Fibroblast of mammary gland (primary cell): ENCODE measurements at places on chromosomes 2 and 18.

DNA sequence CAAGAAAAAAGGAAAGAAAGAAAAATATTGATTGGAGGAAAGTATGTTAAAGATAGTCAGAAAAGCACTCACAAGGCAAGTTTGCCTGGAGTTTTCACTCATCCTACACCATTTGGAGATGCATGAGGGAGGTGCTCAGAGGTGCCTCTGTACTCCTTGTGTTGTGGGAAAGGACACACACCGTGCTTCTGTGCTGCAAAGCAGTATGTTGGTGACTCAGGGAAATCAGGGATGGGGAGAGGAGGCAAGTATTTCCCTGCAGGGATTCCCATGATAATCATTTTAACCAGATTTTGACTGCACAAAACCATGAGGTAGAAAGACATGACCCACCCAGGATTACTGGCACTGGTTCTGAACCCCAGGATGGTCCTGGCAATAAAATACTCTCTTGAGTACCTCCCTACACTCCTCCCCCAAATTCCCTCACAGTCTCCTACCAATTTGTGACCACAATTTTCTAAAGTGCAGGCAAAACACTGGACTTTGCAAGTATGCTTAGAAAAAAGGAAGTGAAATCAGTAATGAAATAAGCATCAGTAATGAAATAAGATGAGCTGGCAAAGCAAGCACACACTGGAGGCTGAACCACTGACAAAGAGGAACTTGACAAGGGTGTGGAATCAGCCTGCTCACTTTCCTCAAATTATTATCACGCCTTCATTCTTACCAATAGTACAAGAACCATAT lies 155.5 kb upstream of the ACVR2A start:
- no peak for DNase-seq

GRCh38 chr2:185970148-185970852 lies 231.7 kb downstream of the FSIP2 start:
- DNase-seq = peak; percentile 20

GRCh38 chr2:70044290-70045040 lies 42.8 kb upstream of the PCBP1 start:
- DNase-seq = no peak

- DNase-seq = no peak
Measured at GRCh38 chr2:227783404-227784138, 30.1 kb upstream of the CCL20 start.

DNA sequence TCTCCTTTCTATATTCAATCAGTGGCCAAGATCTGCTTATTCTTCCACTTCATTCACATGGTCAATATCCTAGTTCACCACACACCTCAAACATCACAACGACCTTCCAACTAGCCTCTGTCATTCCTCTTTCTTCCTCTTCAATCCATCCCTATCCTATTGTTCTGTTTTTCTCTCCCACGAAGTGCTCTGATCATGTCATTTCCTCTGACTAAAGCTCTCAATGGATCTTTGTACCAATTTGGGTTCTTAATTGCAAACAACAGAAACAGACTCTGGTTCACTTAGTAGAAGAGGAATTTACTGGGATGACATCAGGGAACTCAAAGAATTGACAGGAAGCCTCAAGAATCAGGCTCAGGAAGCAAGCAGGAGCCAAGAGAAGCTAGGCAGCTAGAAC lies 23.5 kb downstream of the WNT10A start:
- no peak for DNase-seq

- peak; percentile 86 for DNase-seq
Measured at GRCh38 chr2:106575955-106576354, 88.8 kb downstream of the CD8B2 start.

GRCh38 chr2:234701421-234701820 lies 204.5 kb upstream of the ARL4C start:
- no peak for DNase-seq

- no peak for DNase-seq
Measured at GRCh38 chr2:84320940-84321339, 138.1 kb downstream of the SUCLG1 start.

DNA sequence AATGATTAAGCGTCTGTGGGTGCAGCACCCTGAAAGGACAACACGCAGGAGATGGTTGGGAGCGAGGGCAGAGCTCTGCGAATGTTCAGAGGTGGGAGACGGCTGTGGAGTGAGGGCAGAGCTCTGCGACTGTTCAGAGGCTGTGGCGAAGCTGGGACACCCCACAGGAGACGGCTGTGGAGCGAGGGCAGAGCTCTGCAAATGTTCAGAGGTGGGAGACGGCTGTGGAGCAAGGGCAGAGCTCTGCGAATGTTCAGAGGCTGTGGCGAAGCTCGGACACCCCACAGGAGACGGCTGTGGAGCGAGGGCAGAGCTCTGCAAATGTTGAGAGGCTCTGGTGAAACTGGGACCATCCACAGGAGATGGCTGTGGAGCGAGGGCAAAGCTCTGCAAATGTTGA lies 40.0 kb upstream of the SNTG2 start:
- DNase-seq = no peak

GRCh38 chr2:898319-898718 lies 52.3 kb upstream of the SNTG2 start:
- DNase-seq = no peak

DNA sequence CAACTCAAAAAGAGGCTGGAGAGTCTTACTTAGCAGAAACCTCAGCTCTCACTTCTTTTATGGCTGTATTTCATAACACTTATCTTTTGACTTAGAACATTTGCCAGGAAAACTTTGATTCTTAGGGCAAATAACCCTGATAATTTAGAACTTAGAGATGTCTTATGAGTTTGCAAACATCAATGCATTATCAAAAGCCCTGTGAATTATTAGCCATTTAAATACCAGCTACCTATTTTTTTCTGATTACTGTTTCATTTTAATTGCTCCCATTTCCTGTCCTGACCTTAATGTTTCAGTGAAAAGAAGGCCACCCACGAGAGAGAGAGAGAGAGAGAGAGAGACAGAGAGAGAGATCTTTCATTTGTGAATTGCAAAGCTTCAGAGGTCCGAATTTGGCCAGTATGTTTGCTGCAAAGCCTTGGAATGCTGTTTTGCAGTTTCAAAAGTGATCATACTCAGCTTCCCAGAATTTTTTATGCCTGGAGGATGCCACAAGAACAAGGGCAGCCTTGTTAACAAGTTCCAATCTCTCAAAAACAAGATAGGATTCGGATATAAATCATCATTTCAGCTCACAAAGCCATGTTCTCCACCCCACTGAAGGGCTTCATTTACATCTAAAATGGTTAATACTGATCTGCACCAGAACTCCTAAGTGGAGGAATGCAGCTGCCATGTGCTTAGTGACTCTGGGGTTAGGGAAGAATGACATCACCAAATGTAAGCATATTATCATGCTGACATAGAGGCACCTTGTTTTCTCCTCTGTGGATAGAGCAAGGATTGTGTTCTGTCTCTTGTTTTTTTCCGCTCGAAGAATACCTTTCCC lies 478.2 kb downstream of the ARHGAP15 start:
- DNase-seq = peak; percentile 2

DNA sequence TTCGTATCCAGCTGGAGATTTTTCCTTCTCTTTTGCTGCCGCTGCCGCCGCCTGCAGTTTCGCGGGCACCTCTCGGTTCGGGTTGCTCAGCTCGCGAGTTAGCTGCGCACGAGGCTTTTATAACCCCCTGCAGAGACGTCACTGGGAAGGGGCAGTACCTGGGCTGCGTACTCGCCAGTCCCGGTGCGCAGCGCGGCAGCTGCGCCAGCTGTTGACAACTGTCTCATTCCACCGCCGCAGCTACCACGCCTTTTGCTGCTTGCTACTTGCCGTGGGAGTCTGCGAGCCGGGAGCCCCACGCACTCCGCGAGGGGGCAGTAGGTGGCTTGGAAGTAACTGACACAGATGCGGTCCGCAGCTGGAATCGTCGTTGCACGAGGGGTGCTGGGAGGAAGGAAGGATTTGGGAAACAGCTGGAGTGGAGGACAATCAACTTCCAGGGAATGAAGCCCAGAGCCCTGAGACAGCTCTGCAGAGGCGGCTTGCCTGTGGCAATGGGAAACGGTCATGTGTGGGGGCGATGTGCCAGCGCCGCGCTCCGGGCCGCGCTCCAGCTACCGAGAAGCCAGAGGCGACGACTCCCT lies at the start of gene TACR1:
TACR1 (minus strand) TSS at position 93 of the 584 bp plus-strand sequence. CDS start 586 bp downstream, outside the sequence.
- peak; percentile 77 for DNase-seq

GRCh38 chr2:36170805-36171204 lies 184.8 kb upstream of the CRIM1 start:
- no peak for DNase-seq

DNA sequence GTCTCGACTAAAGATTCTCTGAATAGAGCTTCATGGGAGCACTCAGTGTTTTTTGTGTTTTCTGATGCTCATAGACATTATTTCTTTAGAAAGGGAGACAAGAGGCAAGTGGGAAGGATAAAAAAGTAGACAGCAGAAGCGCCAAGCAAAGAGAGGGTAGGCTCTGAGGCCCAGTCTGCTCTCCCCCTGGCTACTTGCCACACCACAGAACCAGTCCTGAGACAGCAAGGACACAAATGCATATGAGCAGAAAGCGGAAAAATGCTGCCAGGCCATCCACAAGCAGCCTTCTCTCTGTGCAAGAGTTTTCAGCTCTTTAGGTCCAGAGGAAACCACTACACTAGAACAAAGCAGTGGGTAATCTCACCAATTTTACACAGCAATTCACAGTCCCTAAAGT lies 285.4 kb downstream of the ZNF521 start:
- no peak for DNase-seq

DNA sequence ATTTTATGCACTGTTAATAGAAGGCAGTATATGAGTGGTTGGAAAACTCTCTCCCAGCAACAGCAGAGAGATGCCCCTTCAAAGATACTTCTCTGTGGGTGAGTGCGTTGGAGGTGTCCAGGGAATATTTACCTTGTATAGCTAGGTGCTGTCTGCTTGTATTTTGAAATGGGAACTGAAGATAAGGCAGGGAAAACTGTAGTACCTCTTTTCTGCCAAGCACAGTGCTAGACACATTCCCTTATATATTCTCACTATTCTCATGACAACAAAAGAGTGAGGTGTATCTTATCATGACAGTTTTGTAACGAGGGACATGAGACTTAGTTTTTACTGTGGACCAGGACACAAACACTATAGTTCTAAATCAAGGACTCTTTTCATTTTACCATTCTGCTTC lies 2.1 kb downstream of the TTC39C start:
- DNase-seq = peak; percentile 29

DNA sequence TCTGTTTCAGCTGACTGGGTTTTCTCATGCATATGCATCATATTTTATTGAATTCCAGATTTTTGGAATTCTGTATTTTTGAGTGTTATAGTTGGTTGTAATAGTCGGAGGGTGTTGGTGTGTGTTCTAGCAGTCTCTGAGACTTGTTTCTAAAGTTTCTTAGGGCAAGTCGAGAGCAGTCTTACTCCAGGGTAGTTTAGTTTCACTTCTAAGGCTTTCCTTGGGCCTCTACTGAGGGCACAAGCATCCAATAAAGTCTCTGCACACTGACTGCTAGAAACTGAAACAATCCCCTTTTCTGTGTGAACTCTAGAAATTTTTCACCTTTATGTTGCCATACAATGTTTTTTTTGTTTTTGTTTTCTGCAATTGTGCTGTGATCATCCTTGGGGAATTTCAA lies 663.7 kb upstream of the LRATD1 start:
- DNase-seq = no peak

GRCh38 chr2:157899125-157899839 lies 23.2 kb upstream of the ACVR1 start:
- no peak for DNase-seq

GRCh38 chr2:85662899-85663593 lies 5.0 kb downstream of the SFTPB start:
- DNase-seq = peak; percentile 99

- no peak for DNase-seq
Measured at GRCh38 chr2:20608666-20609348, 42.1 kb downstream of the HS1BP3 start.

- DNase-seq = no peak
Measured at GRCh38 chr2:107128381-107128780, 242.4 kb upstream of the ST6GAL2 start.

DNA sequence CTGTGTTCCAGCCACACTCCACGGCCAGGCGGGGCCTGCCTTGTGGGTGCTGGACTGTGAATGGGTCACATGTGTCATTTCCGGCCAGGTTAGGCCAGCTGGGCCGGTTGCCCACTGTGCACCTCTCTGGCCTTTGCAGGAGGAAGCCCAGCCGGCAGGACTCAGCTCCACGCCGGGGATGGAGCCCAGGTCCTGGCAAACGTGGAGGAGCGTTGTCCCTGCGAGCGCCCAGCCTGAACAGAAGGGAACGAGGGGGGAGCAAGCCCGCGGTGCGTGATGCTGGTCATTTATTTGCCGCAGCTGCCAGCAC lies 152.9 kb downstream of the PXDN start:
- no peak for DNase-seq

DNA sequence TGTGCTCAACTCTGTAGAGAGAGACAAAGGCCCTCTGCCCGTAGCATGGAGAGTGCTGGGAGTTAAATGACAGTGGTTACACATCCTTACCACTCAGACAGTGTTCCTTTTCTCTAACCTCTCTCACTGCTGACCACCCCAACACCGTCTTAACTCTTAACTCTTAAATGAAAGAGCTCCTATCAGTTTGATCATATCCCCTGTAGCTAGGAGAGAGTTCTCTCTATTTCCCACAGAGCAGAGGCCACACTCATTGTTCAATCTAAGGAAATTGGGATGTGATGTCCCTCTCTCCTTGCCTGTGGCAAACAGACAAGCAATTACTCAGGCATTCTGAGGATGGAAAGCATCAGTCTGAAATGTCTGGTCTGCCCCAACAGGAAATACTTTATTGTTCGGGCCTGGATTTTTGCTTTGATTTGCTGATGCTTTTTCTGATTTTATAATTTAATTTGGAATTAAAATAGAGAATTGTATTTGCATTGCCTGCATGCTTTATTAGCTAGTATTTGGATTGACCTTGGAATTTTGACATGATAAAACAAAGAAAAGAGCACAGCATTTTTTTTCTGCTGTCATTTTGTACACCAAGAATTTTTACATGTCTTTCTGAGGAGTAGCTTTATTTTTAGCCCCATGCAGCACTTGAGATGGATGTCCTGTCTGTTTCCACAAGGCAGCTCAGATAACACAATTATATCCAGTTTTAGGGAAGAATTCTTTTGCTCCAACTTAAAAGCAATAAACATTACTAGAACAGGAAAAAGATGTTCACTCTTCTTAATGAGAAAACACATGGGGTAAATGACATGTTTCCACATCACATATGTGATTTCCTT lies 27.7 kb upstream of the IER3IP1 start:
- DNase-seq = no peak

GRCh38 chr2:85215448-85216401 lies 82.5 kb downstream of the TCF7L1 start:
- peak; percentile 86 for DNase-seq

DNA sequence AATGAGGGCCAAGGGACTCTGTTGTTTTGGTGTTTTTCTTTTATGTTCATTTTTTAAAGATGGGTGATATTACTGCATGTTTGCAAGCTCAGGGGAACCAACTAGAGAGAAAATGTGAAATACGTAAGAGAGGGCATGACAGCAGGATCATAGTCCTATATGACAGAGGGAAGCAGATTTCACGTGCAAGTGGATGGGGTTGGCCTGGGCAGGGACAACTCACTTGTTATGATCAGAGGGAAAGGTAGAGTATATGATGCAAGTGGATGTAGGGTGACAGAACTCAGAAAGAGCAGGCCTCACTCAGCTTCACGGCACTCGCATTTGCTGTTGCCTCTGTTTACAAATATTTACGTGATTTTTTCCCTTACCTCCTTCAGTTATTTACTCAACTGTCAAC lies 67.0 kb downstream of the OLA1 start:
- DNase-seq = no peak
